ENCODE measurements at places on chromosomes 12 and 14.

DNA sequence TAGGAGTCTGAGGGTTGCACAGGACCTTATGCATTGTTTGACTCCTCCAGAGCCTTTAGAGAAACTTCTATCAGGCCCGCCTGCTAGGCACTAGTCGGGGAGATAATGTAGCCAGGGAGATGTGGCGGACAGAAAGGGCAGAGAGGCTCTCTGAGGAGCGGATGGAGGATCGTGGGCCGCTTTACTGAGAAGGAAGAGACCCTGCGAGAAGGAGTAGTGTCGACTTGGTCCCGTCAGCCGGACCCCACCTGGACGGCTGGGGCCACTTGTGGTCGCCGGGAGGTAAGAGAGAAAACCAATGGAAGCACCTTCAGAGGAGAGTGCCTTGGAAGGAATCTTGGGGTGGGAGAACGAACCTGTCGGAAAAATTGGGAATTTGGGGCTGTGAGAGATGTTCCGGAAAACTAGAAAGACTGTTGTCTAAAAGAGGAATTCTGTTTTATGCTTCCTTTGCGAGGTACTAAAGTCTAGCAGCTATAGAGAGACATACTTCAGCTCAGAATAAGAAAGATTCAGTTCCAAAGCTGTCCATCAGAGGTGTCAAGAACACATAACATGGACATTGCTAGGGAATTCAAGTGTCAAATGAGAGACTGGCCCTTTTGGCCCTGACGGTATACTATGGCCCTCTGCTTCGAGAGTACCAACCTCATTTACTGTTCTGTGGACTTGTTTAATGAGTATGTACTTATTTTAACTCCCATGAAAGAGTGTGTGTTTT is 660 bp upstream of the MCRS1 start:
- no peak for DNase-seq

DNA sequence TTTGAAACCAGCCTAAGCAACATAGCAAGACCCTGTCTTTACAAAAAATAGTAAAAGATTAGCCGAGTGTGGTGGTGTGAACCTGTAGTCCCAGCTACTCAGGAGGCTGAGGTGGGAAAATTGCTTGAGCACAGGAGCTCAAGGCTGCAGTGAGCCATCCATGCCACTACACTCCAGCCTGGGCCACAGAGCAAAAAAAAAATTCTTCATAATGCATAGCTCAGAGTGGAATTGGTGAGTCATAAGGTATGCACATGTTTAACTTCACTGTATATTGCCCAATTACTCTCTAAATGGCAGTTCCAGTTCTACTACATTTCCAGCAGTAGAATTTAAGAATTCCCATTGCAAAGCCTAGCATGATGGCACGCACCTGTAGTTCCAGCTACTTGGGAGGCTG is 26.8 kb upstream of the CLIP1 start:
- DNase-seq = no peak

- no peak for DNase-seq
Observed at GRCh38 chr14:24868389-24868788, 181.6 kb downstream of the STXBP6 start.

DNA sequence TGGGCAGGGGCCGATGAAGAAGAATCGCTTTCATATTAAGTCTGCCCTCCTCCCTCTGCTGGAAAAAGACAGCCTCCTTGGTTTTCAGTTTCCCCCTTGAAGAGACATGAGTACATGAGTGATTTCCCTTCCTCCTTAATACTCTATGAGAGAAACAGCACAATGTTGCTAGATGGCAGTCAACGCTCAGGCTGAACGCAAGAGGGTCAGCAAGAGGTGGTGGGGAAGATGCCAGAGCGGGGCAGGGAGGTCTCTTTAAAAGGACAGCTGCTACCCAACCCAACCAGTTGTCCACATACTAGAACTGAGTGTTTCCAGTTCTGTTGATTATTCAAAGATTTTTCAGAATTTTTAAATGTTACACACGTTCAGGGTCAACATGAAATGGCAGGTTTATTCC is 22.8 kb downstream of the CRACR2A start:
- no peak for DNase-seq
